ENCODE measurements at places on chromosomes 6 and 20. TPM values are rescaled to one million over a fixed set of nuclear protein-coding genes. Genes with fewer than 3 reads are reported as not detected.

DNA sequence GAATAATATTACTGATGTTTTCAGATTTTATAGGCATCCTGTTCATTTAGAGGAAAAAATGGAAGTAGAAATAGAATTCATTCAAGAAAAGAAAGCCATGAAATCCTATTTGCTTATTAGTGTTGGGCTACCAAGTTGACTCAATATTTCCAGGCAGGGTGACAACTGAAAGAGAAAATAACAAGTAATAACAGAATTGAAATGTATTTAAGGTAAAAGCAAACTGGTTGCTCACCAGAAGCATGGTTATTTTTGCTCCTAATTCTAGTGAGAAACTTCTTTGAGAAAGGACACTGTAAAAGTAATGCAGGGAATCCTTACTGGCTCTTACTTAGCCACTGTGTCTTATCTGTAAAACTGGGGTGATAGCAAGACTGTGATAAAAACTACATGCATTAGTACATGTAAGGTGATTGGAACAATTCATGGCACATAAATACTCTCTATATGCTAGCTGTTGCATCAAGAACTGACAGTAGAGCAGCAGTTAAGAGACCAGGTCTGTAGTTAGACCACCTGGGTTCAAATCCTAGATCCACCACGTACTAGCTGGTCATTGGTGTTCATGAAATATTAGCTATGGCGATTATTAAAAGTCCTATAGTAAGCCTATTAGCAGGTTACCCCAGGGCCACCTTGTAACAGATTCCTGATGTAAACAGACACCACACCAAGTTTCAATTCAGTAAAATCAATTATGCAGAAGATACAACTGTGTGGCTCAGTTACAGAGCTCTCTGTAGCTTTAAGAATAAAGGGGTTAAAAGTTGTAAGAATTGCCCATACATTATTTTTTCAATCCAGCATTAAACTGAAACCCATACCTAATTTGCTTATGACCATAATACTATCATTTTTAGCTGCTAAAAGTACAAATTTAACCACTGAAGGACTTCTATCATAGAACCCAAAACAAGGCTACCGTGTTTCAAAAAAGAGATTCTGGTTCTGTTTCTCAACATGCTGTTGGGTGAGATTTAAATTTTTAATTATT, 159.2 kb upstream of the COL21A1 start:
- no peaks in the 10 kb centered on the region for H3K36me3 ChIP-seq
- no peak overlapping the region for H3K27ac ChIP-seq
- H3K27me3 ChIP-seq, result no peaks in the 10 kb centered on the region
- H3K4me1 ChIP-seq, result peaks cover 4% of the 10 kb centered on the region
- DNase-seq, result no peak

- no peak for DNase-seq
- H3K27ac ChIP-seq, result no peak overlapping the region
- H3K36me3 ChIP-seq, result no peaks in the 10 kb centered on the region
- no peak overlapping the region for H3K4me3 ChIP-seq
Measured at GRCh38 chr20:48815537-48815936, 12.3 kb downstream of the PREX1 start.

GRCh38 chr6:78492351-78493017, 374.9 kb upstream of the IRAK1BP1 start:
- DNase-seq, result no peak
- no peaks in the 10 kb centered on the region for H3K4me1 ChIP-seq
- H3K36me3 ChIP-seq, result no peaks in the 10 kb centered on the region
- H3K4me3 ChIP-seq, result no peak overlapping the region
- no peak overlapping the region for H3K27ac ChIP-seq
- no peaks in the 10 kb centered on the region for H3K27me3 ChIP-seq

DNA sequence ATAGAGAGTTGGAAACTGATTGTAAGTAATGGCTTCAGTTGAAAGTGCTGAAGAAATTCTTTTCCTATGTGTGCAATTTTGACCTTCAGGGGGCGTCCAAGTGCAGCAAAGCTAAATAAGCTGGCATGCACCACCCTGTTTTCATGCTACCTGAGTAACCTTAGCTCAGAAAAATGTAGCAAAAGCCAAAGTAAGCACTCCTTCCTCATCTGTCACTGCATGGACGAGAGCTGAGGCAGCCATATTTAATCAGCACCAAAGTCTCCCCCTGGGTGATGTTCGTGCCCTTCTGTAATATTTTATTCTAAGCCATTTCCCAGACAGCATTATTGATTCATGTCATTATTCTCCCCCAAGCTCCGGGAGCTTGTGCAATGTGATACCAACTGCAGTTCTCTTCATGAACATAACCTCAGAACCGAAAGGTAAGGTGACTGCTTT, 123.1 kb downstream of the RPS12 start:
- H3K36me3 ChIP-seq, result no peaks in the 10 kb centered on the region
- H3K27me3 ChIP-seq, result no peaks in the 10 kb centered on the region
- H3K4me1 ChIP-seq, result no peaks in the 10 kb centered on the region
- DNase-seq, result no peak
- no peak overlapping the region for H3K4me3 ChIP-seq

GRCh38 chr20:24507182-24507853, 37.9 kb downstream of the SYNDIG1 start:
- no peak for DNase-seq
- no peak overlapping the region for H3K27ac ChIP-seq
- H3K27me3 ChIP-seq, result no peaks in the 10 kb centered on the region
- no peaks in the 10 kb centered on the region for H3K4me1 ChIP-seq

- peaks cover 27% of the 10 kb centered on the region for H3K4me1 ChIP-seq
- no peak for DNase-seq
- H3K27me3 ChIP-seq, result no peaks in the 10 kb centered on the region
- H3K4me3 ChIP-seq, result peak overlapping the region; percentile 61
- no peak overlapping the region for H3K27ac ChIP-seq
Measured at GRCh38 chr6:24911796-24912382, 23.9 kb downstream of the RIPOR2 start.

GRCh38 chr20:14724036-14724435, 386.6 kb upstream of the FLRT3 start:
- no peak for DNase-seq
- no peaks in the 10 kb centered on the region for H3K4me1 ChIP-seq
- H3K27me3 ChIP-seq, result no peaks in the 10 kb centered on the region
- no peak overlapping the region for H3K4me3 ChIP-seq
- H3K36me3 ChIP-seq, result no peaks in the 10 kb centered on the region

DNA sequence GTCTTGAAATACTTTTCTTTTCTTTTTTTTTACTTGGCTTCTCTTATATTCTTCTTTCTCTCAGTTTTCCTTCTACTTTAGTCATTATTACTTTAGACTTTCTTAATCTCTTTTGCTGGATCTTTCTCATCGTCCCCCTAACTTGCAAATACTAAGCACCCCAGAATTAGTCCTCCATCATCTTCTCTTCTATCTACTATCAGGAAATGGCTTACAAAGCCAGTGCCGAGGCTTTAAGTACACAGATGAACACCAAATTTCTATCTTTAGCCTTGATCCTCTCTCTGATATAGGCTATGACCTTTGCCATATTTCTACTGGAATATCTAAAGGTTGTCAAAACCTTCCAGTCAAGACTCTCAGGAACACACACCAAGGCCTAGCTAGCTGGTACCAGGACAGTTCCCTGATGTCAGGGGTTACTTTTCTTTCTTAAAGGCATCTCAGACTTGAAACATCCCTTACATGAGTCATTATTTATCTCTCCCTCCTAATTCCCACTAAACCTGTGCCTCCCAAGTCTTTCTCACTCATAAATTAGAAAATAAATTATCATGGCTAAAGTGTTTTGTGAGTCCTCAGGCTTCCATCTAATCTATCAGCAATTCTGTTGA, 278.6 kb upstream of the TCF21 start:
- H3K4me1 ChIP-seq, result no peaks in the 10 kb centered on the region
- no peaks in the 10 kb centered on the region for H3K27me3 ChIP-seq
- H3K4me3 ChIP-seq, result no peak overlapping the region
- H3K36me3 ChIP-seq, result no peaks in the 10 kb centered on the region
- no peak overlapping the region for H3K27ac ChIP-seq

- DNase-seq, result no peak
- H3K27ac ChIP-seq, result no peak overlapping the region
- no peaks in the 10 kb centered on the region for H3K4me1 ChIP-seq
- H3K36me3 ChIP-seq, result no peaks in the 10 kb centered on the region
Measured at GRCh38 chr6:73955800-73956199, 259.8 kb downstream of the CD109 start.

- H3K4me1 ChIP-seq, result no peaks in the 10 kb centered on the region
- H3K4me3 ChIP-seq, result no peak overlapping the region
- H3K27ac ChIP-seq, result no peak overlapping the region
- H3K27me3 ChIP-seq, result no peaks in the 10 kb centered on the region
- H3K36me3 ChIP-seq, result no peaks in the 10 kb centered on the region
Measured at GRCh38 chr6:156087487-156087886, 631.8 kb upstream of the NOX3 start.

The PRL gene
- not detected for total RNA-seq

The EYA4 gene
- 6.0 TPM for total RNA-seq

The GSTA2 gene
- total RNA-seq, result not detected

The WFDC2 gene
- 113 TPM for total RNA-seq

The SPATS1 gene
- not detected for total RNA-seq
